ENCODE measurements at places on chromosomes 13 and 19.

- DNase-seq = no peak
Observed at GRCh38 chr13:25966086-25966485, 85.7 kb downstream of the SHISA2 start.

- no peak for DNase-seq
Observed at GRCh38 chr13:27395007-27395510, 29.4 kb upstream of the GTF3A start.

GRCh38 chr13:99941911-99942310 lies 29.7 kb downstream of the ZIC5 start:
- DNase-seq = no peak

- no peak for DNase-seq
Observed at GRCh38 chr19:55118401-55118991, 1.1 kb upstream of the PPP1R12C start.

- no peak for DNase-seq
Observed at GRCh38 chr13:44976949-44977583, 12.2 kb downstream of the NUFIP1 start.

- DNase-seq = no peak
Observed at GRCh38 chr13:72788831-72789230, 6.9 kb downstream of the PIBF1 start.

Measured in PC-9 (cell line).